ENCODE measurements at places on chromosomes 2 and 18.
A peak's percentile ranks its signal among the peaks of the same experiment; 100 is the strongest.

- no peaks in the 10 kb centered on the region for H3K4me1 ChIP-seq
- H3K36me3 ChIP-seq = no peaks in the 10 kb centered on the region
- DNase-seq = no peak
- no peak overlapping the region for H3K27ac ChIP-seq
- no peaks in the 10 kb centered on the region for H3K27me3 ChIP-seq
Observed at GRCh38 chr2:124382067-124382618, 357.1 kb downstream of the CNTNAP5 start.

GRCh38 chr2:241989074-241989473, 119.5 kb downstream of the RTP5 start:
- DNase-seq = peak; percentile 52
- no peaks in the 10 kb centered on the region for H3K27me3 ChIP-seq
- H3K4me3 ChIP-seq = peak overlapping the region; percentile 51
- H3K4me1 ChIP-seq = peaks cover 34% of the 10 kb centered on the region

GRCh38 chr2:32963941-32964340, 17.2 kb downstream of the LTBP1 start:
- no peak for DNase-seq
- H3K4me3 ChIP-seq = no peak overlapping the region
- no peaks in the 10 kb centered on the region for H3K36me3 ChIP-seq
- H3K27ac ChIP-seq = no peak overlapping the region
- peaks cover 4% of the 10 kb centered on the region for H3K4me1 ChIP-seq

- no peak for DNase-seq
- H3K27me3 ChIP-seq = no peaks in the 10 kb centered on the region
- H3K36me3 ChIP-seq = peaks cover 5% of the 10 kb centered on the region
- no peak overlapping the region for H3K4me3 ChIP-seq
- H3K27ac ChIP-seq = no peak overlapping the region
- H3K4me1 ChIP-seq = peaks cover 2% of the 10 kb centered on the region
Observed at GRCh38 chr2:165877565-165878550, 75.7 kb downstream of the TTC21B start.

- H3K27ac ChIP-seq = no peak overlapping the region
- DNase-seq = no peak
- H3K36me3 ChIP-seq = peaks cover 2% of the 10 kb centered on the region
- no peaks in the 10 kb centered on the region for H3K4me1 ChIP-seq
Observed at GRCh38 chr2:27844821-27845255, 45.3 kb downstream of the RBKS start.

- H3K36me3 ChIP-seq = no peaks in the 10 kb centered on the region
- H3K27ac ChIP-seq = no peak overlapping the region
- peaks cover 2% of the 10 kb centered on the region for H3K27me3 ChIP-seq
- no peak for DNase-seq
Observed at GRCh38 chr2:25692143-25692542, 18.8 kb upstream of the DTNB start.

DNA sequence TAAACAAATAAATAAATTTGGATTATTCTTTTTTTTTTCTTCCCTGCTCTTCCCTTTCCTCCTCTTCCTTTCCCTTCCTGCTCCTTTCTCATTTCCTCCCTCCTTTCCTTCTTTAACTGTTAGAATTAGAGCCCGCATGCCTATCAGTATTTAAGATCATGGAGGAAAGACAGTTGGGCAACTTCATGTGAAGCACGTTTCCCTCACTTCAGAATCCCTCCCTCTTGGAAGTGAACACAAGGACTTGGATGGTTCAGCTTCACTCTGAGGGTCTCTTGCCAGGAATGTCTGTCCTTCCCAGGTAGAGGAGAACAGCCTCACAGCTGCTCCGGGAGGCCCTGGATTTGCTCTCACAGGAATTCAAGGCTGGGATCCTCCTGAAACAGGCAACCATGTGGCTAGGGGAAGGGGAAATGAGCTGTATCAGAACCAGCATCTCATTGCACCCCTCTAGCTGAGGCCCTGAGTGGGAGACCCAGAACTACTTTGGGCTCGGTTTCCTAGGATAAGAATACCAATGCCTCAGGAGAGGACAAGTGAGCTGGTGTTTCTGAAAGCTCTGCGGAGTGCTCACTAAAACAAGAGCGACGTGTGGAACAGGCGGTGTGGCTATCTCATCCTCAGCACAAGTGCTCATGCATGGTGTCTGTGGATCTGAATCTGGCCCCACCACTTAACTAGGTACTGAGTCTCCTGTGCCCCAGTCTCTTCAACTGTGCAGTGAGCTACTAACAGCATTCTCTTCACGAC, 230.5 kb downstream of the MYCN start:
- H3K27ac ChIP-seq = no peak overlapping the region
- H3K27me3 ChIP-seq = no peaks in the 10 kb centered on the region
- no peak for DNase-seq
- no peak overlapping the region for H3K4me3 ChIP-seq
- no peaks in the 10 kb centered on the region for H3K36me3 ChIP-seq

- peaks cover 23% of the 10 kb centered on the region for H3K27me3 ChIP-seq
- H3K27ac ChIP-seq = no peak overlapping the region
- H3K36me3 ChIP-seq = peaks cover 2% of the 10 kb centered on the region
- DNase-seq = no peak
Observed at GRCh38 chr18:22346953-22347605, 70.6 kb downstream of the CTAGE1 start.

DNA sequence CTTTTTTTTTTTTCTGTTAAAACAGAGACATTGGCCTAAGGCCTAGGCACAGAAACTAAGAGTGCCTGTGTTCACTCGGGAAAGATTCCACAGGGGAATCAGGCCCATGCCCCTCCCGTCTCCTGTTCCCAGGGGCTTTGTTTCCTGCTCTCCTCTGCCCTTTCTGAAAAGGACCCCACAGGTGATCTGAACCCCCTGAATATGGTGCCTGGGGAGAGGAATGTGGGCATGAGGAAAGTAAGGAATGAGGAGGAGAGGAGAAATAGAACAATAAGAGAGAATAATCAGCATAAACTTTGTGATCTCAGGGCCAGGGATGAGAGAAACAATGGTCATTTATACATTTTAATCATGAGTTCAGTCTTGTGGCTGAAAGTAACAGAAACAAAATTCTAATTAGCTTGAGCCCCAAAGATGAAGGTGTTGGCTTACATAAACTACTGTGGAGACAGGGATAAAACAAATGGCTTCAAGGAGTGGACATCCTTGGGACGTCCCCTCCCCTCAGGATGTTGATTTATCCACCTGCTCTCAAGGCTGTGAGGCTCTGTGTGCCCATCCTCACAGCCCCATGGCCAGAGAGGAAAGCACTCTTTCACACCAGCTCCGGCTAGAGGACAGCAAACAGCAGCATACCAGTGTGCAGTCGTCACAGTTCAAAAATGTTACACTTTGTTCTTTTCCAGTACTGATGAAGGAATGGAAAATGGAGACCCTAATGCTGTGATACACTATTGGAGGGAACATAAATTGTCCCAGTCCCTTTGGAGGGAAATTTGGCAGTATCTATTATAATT, 46.4 kb upstream of the MRPL33 start:
- peaks cover 2% of the 10 kb centered on the region for H3K4me1 ChIP-seq
- no peak overlapping the region for H3K27ac ChIP-seq
- H3K27me3 ChIP-seq = peaks cover 5% of the 10 kb centered on the region
- H3K36me3 ChIP-seq = no peaks in the 10 kb centered on the region

GRCh38 chr2:75424936-75425619, 135.7 kb downstream of the EVA1A start:
- H3K27ac ChIP-seq = no peak overlapping the region
- no peak overlapping the region for H3K4me3 ChIP-seq
- no peaks in the 10 kb centered on the region for H3K27me3 ChIP-seq
- H3K36me3 ChIP-seq = no peaks in the 10 kb centered on the region
- no peak for DNase-seq

DNA sequence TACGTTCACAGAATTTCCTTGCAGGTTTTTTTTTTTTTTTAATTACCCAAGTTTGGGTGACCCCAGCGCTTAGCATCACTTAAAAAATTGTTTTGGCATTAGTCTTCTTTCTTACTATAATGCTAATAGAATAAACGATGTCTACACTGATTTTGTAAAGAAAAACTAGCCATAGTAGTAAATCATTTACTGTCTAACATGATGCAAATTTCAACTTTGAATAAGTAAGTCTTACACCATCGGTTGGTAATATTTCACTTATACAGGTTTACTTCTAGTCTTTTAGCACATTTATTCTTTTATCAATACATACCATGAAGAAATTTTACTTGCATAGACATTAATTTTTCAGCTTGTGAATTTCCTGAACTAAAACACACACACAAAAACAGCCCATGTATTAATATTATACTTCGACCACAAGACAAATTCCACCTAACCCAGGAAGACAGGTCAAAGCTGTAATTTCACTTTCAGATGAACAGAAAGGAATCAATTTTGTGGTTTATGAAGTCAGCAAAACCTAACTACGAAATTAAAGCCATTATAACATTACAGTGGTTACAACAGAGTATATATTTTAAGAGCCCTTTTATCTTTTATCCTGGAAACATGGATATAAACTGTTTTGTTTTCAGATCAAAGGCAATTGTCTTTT, 1.9 kb downstream of the YES1 start:
- peaks cover 20% of the 10 kb centered on the region for H3K27me3 ChIP-seq
- no peak overlapping the region for H3K27ac ChIP-seq
- H3K36me3 ChIP-seq = peaks cover 2% of the 10 kb centered on the region
- DNase-seq = no peak
- no peak overlapping the region for H3K4me3 ChIP-seq
- peaks cover 13% of the 10 kb centered on the region for H3K4me1 ChIP-seq

GRCh38 chr2:227464361-227464760, 7.6 kb upstream of the AGFG1 start:
- no peak overlapping the region for H3K4me3 ChIP-seq
- no peak overlapping the region for H3K27ac ChIP-seq
- peaks cover 32% of the 10 kb centered on the region for H3K4me1 ChIP-seq
- DNase-seq = no peak
- no peaks in the 10 kb centered on the region for H3K36me3 ChIP-seq

GRCh38 chr2:231152800-231153557, 28.1 kb upstream of the HTR2B start:
- no peak overlapping the region for H3K4me3 ChIP-seq
- H3K36me3 ChIP-seq = peaks cover 19% of the 10 kb centered on the region
- H3K4me1 ChIP-seq = no peaks in the 10 kb centered on the region
- no peaks in the 10 kb centered on the region for H3K27me3 ChIP-seq

DNA sequence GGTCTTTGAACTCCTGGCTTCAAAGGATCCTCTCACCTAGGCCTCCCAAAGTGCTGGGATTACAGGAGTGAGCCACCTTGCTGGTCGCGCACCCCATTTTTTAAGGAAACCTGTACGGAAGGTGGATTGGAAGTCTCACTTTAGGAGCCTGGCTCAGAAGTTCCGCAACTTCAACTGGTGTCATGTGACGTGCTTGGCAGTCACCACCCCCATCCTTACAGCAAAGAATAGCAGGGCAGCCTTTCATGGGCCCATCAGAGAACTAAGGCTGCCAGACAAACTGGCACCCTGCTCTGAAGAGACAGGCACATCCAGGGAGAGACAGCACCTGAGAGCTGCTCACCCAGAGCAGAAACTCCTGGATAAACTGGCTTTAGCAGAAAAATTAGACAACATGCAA, 3.3 kb upstream of the SLC66A2 start:
- no peak overlapping the region for H3K27ac ChIP-seq
- peaks cover under 1% of the 10 kb centered on the region for H3K36me3 ChIP-seq
- H3K4me3 ChIP-seq = no peak overlapping the region

DNA sequence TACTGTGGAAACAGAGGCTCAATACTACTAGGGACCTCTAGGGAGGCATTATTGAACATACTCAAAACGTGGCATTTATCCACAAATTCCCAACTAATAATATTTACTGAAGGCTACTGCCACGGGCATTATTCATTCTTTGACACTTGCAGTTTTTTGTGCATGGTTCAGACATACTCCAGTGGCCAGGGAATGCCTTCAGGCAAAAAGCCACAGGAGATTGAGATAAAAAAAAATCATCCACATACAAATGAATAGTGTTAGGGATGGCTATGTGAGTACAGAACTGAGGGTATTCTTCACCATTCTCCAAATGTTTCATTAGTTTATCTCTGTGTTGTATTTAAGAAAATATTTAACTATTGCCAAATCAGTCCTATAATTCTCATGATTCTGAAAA, 974.9 kb upstream of the PIK3C3 start:
- H3K4me1 ChIP-seq = no peaks in the 10 kb centered on the region
- no peak overlapping the region for H3K4me3 ChIP-seq
- no peak overlapping the region for H3K27ac ChIP-seq
- no peaks in the 10 kb centered on the region for H3K27me3 ChIP-seq
- H3K36me3 ChIP-seq = no peaks in the 10 kb centered on the region
- no peak for DNase-seq

DNA sequence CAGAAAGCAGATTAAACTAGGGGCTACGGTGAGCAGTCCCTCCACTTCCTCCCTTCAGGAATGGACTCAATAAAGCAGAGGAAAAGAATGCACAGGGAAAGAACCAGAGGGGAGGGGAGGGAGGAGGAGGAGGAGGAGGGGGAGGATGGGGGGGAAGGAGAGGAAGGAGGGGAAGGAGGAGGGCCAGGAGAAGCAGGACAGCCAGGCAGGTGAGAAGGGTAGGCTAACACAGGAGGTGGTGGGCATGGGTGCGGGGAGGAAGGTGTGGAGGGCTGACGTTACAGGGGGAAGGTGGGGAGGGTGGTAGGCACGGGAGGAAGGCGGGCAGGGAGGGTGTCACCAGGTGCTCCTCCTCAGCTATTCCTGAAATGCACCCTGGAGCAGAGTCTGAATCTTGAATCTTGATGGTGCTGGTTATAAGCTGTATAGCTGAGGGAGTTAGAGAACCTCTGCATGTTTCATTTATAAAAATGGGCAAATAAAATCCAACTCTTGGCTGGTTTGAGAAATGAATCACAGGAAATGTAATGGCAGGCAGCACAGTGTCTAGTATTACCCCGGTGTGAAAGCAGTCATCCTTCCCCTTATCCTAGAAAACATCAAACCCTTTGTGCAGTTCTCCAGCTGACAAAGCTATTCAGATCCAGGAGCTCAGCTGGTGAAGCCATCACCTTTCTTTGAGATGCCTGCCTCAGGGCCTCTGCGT, 3.4 kb downstream of the TMEM18 start:
- no peaks in the 10 kb centered on the region for H3K27me3 ChIP-seq
- H3K36me3 ChIP-seq = peaks cover 16% of the 10 kb centered on the region
- no peak overlapping the region for H3K4me3 ChIP-seq

GRCh38 chr2:58635801-58636375, 394.8 kb upstream of the FANCL start:
- H3K27me3 ChIP-seq = no peaks in the 10 kb centered on the region
- H3K27ac ChIP-seq = no peak overlapping the region
- no peak for DNase-seq
- no peak overlapping the region for H3K4me3 ChIP-seq
- no peaks in the 10 kb centered on the region for H3K36me3 ChIP-seq

- no peaks in the 10 kb centered on the region for H3K4me1 ChIP-seq
- no peak overlapping the region for H3K27ac ChIP-seq
- DNase-seq = no peak
- no peaks in the 10 kb centered on the region for H3K36me3 ChIP-seq
- no peak overlapping the region for H3K4me3 ChIP-seq
Observed at GRCh38 chr2:19677215-19677777, 224.5 kb downstream of the TTC32 start.

- peaks cover 8% of the 10 kb centered on the region for H3K27me3 ChIP-seq
- no peak overlapping the region for H3K4me3 ChIP-seq
- no peaks in the 10 kb centered on the region for H3K36me3 ChIP-seq
- no peak for DNase-seq
- H3K27ac ChIP-seq = no peak overlapping the region
Observed at GRCh38 chr18:77461062-77461688, 211.5 kb downstream of the GALR1 start.

GRCh38 chr2:207746131-207746530, 23.6 kb downstream of the FZD5 start:
- H3K36me3 ChIP-seq = no peaks in the 10 kb centered on the region
- no peaks in the 10 kb centered on the region for H3K27me3 ChIP-seq
- H3K4me3 ChIP-seq = no peak overlapping the region
- peak; percentile 49 for DNase-seq
- no peaks in the 10 kb centered on the region for H3K4me1 ChIP-seq

All from memory B cell (primary cell).